ENCODE measurements at places on chromosomes 5 and 9.
A peak's percentile ranks its signal among the peaks of the same experiment; 100 is the strongest.

- no peak for DNase-seq
These were observed 131.8 kb downstream of the ROR2 start for GRCh38 chr9:91818225-91818585.

GRCh38 chr9:74773886-74774479 is 113.7 kb downstream of the TRPM6 start:
- peak; percentile 46 for DNase-seq

GRCh38 chr5:144122641-144123040 is 47.8 kb downstream of the YIPF5 start:
- DNase-seq = no peak

DNA sequence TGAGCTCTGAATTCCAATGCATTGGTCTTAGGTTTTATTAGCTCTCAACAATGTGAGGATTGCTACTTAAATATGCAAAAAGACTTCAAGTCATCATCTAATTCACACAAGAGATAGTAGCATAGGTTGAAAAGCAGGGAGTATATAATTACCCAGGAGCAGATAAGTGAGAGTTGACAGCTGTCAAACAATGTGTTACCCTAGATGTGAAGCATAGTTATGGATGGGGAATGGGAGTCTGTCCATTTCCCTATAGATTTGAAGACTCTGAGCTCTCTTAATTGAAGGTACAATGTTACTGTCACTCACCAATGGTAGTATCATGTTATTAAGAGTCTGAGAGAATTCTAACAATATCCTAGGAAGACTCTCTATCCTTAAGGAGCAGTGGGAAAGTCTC is 160.7 kb downstream of the KCTD16 start:
- DNase-seq = no peak

DNA sequence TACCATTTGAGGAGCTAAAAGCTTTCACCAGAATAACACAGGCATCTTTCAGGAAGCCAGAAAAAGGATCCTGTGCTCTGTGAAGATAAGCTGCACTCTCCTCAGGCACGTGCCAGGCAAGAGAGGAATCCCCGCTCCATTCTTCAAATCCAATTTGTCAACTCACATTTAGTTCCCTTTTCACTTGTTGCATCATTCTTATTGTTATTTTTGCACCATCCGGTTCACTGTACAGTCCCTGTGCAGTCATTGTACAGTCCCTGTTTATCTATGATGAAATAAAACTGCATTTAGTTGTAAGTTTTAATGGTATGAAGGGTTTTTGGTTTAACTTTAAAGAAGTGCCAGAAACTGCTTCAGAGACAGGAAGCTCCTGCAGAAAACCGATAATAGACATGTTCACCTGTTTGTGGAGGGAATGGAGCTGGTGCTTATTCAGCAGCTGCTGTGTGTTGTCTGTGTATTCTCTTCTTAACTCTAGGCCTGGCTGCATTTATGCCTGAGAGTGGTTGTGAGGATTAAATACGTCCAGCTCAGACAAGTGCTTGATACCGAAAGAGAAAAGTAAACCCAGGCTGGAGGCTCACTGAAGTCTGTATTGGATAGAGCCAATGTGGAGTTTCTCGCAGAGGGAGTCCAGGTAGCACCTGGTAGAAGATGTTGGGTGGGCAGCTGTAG is 22.4 kb downstream of the IFNW1 start:
- DNase-seq = no peak

GRCh38 chr9:114310471-114311450 is 12.1 kb upstream of the ORM1 start:
- DNase-seq = no peak

DNA sequence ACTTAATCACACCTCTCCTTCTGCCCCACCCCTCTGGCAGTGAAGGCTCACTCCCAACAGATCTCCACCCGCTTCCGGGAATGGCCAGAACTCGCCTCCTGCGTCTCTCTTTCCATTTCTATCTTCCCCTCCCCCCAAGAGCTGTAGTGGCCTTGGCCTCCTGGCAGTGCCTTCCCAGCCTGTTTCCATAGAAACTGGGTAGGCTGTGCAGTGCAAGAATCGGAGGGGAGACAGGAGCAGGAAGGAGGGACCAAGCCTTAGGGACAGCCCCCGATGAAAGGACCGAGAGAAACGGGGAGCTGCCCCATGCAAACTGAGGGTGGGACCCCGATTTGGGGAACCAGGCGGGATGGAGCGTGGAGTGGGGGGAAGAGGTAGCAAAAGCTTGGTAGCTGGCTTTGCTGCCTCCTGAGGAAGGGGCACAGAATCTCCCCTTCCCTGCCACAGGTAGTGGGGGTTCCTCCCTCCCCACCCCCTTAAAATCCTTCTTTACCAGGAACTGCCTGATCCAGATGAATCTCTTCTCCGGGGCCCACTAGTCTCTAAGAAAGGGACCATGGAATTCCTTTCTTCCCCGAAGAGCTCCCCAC is 4.5 kb upstream of the PCDH1 start:
- DNase-seq = no peak

DNA sequence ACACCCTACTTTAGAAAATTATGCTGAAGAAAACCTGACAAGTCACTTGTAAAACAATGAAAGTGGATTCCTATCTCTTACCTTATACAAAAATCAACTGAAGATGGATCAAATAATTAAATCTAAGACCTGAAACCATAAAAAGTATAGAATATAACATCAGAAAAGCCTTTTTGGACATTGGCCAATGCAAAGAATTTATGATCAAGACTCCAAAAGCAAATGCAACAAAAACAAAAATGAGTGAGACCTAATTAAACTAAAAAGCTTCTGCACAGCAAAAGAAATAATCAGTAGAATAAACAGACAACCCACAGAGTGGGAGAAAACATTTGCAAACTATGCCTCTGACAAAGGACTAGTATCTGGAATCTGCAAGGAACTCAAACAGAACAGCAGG is 303.0 kb upstream of the CDH9 start:
- no peak for DNase-seq

GRCh38 chr5:61167382-61167781 is 5.1 kb upstream of the SMIM15 start:
- no peak for DNase-seq

GRCh38 chr9:132234535-132234934 is 72.7 kb downstream of the NTNG2 start:
- DNase-seq = no peak

DNA sequence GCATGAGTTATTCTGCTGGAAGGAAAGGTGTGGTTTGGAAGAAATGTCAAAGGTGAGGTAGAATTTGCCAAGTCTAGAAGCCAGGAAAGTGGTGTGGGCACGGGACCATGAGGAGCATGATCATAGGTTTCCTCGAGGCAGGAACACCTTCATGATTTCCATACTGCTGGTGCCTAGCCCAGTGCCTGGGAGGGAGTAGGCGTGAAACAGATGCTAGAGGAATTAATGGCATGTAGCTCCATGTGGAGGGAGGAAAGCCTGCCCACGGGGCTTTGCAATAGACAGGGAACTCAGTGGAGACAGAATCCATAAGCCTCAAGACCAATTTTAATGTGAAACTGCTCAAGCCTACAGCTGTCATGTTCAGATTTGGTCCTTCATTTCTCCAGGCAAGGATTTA is 35.1 kb downstream of the TTLL11 start:
- DNase-seq = no peak

- DNase-seq = no peak
These were observed 576.9 kb downstream of the EBF1 start for GRCh38 chr5:158522776-158523175.

DNA sequence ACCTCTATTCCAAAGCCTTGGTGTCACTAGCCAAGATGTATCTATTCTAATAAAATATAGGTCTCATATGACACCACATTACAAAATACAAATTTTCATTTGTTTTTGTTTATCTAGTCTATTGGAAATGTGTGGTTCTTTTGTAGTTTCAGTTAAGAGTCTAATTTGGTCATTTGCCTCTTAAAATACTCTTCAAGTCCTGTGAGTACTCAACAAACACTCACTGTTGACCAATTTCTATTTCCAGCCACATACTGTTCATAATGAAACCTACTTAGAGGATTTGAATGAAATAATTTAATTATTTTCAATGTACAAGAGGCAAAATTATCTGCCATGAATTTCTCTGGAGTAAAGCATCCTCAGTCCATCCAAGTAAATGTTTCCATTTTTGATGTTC is 40.6 kb downstream of the SLC1A3 start:
- DNase-seq = no peak

GRCh38 chr9:89588271-89588879 is 16.4 kb upstream of the GADD45G start:
- DNase-seq = no peak

GRCh38 chr9:127185931-127186781 is 63.7 kb upstream of the ANGPTL2 start:
- no peak for DNase-seq

GRCh38 chr5:107483231-107484024 is 187.3 kb downstream of the EFNA5 start:
- DNase-seq = no peak

- DNase-seq = no peak
These were observed 65.9 kb upstream of the C5orf46 start for GRCh38 chr5:147972076-147972840.

DNA sequence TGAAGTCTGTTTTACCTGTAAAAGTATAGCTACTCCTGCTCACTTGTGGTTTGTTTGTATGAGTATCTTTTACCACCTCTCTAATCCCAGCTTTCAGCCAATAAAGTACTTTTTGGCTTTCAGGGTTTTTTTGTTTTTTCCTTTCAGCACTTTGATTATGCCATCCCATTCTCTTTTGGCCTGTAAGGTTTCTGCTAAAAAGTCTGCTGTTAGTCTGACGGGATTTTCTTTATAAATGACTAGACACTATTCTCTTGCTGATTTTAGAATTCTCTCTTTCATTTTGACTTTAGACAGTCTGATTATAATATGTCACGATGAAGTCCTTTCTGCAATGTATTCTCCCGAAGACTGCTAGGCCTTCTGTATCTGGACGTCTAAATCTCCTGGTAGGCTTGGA is 37.2 kb downstream of the TEX10 start:
- no peak for DNase-seq

- no peak for DNase-seq
These were observed 80.9 kb upstream of the COL5A1 start for GRCh38 chr9:134560654-134561053.

DNA sequence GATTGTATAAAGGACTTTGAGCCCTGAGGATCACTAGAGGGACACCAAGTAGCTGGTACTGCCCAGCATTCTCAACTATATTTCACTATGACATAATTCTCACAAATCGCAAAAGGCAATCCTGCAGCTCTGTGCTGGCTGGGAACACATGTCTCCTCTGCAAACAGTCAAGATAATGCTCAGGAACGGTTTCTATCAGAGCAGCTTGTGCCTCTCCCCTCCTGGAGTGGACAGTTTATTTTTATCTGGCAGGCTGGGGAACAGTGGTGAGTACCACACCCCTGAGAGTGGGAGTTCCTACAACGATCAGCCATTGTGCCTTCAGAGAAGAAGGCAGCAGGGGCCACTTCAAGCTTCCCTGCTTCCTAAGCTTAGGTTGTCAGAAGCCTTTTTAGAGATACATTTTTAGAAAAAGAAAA is 65.8 kb downstream of the ERAP1 start:
- DNase-seq = no peak

DNA sequence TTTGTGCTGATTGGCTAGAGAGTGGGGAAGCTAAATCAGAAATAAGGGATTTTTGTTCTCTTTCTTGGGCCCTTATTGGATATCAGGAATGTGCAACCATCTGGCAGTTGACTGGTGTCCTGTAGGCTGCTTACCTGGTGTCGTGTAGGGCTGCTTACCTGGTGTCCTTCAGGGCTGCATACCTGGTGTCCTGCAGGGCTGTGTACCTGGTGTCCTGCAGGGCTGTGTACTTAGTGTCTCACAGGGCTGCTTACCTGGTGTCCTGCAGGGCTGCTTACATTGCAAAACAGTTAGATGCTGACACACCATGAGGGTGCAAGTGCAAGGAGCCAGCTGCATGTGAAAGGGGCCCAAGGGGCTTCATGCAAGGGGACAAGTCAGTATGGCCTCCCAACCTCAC is 249.3 kb downstream of the ICE1 start:
- DNase-seq = no peak

DNA sequence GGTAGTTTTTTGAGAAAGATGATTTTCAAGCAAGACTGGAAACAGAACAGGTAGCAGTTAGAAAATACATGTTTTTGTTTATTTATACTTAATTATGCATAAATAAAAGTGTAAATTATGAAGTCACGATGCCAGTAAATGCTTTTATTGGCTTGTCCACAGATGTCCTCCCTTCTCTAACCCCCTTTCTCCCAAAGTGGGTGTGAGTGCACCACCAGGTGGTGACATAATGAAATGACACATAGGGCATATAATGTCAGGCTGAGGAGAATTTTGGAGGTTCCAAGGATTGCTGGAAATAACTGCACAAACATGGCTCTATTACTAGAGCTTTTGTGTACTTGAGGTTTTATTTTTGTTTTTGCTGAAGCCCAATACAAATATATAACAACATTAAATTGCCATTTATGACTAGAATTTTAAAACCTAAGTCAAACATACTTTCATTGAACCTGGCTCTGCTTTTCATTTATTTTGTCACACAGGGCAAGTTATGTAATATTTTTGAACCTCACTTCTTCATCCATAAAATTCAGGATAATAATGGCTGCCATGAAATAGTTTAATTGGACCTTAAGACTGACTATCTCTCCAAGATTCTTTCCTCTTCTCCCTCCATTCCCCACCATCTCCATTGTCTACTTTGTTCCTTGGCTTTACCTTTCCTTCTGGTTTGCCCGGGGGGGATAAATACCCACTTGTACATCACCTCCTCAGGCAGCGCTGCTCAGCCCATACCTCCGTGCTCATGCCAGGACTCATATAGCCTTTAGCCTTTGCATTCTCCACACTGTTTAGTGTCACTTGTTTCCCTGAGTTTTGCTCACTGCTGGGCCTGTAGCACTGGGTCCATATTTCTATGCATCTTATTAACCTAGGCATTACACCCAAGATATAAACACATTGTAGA is 168.8 kb downstream of the PDE4D start:
- DNase-seq = peak; percentile 22

- DNase-seq = peak; percentile 56
These were observed 105.6 kb downstream of the NTRK2 start for GRCh38 chr9:84775056-84775643.

DNA sequence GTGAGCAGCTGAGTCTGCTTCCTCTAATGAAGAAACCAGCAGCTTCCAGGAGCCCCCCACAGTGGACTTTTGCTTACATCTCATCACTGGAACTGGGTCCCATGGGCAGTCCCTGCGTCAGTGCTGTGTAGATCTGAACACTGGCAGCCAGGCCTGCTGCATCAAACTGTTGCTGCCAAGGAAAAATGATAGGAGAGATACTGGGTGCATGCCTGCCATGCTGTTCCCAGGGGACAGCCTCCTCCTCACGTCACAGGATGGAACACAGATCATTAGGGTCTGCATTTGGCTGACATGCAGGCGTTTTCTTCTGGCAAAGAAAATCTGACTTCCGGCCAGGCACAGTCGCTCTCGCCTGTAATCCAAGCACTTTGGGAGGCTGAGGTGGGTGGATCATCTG is 67.9 kb downstream of the OLFM1 start:
- DNase-seq = no peak

DNA sequence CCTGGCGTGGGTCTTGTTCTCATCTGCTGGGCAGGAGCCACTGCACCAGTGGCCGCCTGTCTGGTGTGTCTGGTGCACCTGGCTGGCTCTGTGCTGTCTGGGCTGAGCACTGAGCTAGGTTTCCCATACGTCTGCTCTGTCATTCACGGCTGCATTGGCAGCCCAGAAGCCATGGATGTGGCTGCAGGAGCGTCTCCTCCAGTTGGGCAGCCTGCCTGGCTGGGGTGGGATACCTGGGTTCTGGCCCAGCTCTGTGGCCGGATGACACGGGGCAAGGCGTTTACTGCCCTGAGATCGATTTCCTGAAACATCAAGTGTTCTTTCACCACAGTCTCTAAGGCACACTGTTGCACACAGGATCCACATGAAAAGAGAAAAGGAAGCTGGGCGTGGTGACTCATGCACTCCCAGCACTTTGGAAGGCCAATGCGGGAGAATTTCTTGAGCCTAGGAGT is 25.5 kb upstream of the SLC25A51 start:
- no peak for DNase-seq

GRCh38 chr9:98974994-98975712 is 31.4 kb downstream of the COL15A1 start:
- DNase-seq = peak; percentile 57

Data from LNCaP clone FGC (cell line).